ENCODE measurements at places on chromosomes 7 and 10.

- no peak for DNase-seq
These were observed 32.4 kb downstream of the UNC5B start for GRCh38 chr10:71244431-71245419.

DNA sequence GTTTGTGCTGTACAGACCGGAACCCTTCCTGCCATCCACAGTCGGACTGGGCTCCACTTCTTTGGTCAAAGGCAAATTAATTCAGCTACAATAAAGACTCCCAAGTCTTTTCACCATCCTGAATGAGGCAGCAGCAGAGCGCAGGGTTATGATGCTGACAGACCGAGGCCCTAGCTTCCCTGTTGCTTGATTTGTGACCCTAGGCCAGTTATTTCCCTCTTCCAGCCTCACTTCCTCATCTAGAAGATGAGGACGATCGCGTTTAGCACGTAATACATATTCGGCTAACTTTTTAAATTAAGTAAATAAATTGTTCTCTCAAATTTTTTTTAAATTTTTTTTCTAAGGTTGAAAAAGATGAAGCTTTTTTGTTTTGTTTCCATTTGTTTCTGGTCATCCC is 18.1 kb downstream of the ADRB1 start:
- no peak for DNase-seq

- DNase-seq, result no peak
These were observed 64.5 kb upstream of the CACNA2D1 start for GRCh38 chr7:82507976-82508677.

DNA sequence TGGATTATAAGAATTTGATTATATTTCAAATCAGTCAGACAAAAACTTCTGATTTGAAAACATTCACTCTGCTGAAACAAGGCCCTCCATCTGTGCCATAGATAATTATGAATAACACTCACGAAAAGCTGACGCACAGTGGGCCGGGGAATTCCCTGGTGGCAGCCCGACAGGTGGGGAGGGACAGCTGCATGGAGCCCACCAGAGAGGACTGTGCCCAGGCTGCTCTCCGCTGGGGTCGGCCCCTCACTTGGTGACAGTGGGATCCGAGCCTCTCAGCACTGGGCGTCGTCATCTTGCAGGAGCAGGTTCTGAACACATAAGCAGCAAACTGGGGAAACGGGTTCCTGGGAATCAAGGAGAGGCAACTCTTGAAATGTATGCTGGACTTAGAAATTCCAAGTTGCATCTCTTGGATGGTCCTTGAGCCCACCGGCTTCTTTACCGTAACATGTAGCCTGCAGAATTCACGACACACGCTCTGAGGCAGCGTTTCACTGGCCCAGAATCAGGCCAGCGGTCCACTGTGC is 41.4 kb downstream of the AFAP1L2 start:
- DNase-seq, result no peak

DNA sequence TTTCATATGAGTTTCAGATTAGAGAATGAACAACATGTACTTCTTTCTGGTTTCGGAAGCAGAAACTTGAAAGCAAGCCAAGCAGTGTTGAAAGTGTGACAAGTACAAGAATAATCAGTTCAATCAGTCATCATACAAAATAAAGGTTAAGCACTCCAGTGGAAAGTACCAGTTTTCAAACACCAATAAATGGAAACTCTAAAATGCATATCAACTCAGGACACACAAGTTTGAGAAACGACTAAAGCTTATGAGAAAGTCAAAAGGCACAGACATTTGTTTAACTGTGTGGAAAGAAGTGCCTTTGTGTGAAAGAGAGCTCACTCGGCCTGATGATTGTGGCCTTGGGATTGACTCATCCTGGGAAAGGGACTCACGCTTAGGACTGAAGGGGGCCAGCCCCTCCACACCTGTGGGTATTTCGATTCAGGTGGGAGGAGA is 60.6 kb upstream of the AKR1C1 start:
- no peak for DNase-seq

- no peak for DNase-seq
These were observed 828 bp upstream of the MALSU1 start for GRCh38 chr7:23298141-23298881.

- peak; percentile 42 for DNase-seq
These were observed 11.8 kb downstream of the BZW2 start for GRCh38 chr7:16657656-16658279.

GRCh38 chr10:22825841-22826240 is 102.0 kb upstream of the ARMC3 start:
- DNase-seq, result peak; percentile 61

DNA sequence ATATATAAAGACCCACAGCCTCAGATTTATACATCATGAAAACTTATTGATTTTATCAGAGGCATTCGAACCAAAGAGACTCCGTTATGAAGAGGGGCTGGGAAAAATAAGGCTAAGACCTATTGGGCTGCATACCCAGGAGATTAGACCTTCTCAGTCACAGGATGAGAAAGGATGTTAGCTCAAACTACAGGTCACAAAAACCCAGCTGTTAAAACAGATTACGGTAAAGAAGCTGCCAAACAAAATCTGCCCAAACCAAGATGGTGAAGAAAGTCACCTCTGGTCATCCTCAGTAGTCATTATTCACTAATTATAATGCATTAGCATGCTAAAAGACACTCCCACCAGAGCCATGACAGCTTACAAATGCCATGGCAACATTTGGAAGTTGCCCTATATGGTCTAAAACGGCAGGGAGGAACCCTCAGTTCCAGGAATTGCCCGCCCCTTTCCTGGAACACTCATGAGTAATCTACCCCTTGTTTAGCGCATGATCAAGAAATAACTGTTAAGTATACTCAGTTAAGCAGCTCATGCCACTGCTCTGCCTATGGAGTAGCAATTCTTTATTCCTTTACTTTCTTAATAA is 362.5 kb upstream of the PCDH15 start:
- DNase-seq, result no peak

DNA sequence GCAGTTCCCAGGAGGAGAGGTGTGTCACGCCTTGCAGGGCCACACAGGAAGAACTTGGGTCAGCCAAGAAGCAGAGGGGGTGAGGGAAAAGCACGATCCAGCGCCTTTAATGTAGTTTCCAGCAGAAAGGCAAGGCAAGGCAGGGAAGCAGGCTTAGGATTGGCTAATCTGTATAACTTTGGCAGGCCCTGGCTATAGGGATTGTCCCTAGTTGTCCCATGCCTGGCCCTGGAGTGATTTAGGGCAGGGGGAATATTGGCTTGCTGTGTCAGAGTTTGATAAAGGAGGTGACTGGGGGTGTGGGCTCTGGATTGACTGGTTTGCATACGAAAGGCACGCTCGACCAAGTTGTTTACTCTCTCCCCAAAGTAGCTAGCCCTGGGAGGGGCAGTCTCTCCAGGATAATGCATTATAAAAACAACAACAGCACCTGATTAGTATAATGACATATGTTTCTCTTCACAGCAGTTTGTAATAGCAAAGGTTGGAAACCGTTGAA is 44.5 kb downstream of the RBM28 start:
- DNase-seq, result no peak

GRCh38 chr10:43108951-43109350 is 29.3 kb upstream of the CSGALNACT2 start:
- DNase-seq, result no peak

- DNase-seq, result no peak
These were observed 53.0 kb downstream of the CTBP2 start for GRCh38 chr10:125107166-125107949.
